ENCODE measurements at places on chromosomes 6 and 20. TPM values are rescaled to one million over a fixed set of nuclear protein-coding genes. Genes with fewer than 3 reads are reported as not detected.
A peak's percentile ranks its signal among the peaks of the same experiment; 100 is the strongest.

GRCh38 chr20:5722927-5723326, 27.3 kb upstream of the SHLD1 start:
- no peaks in the 10 kb centered on the region for H3K36me3 ChIP-seq
- no peak overlapping the region for H3K4me3 ChIP-seq
- no peak for DNase-seq
- H3K27ac ChIP-seq: no peak overlapping the region
- H3K27me3 ChIP-seq: peaks cover 18% of the 10 kb centered on the region
- H3K4me1 ChIP-seq: peaks cover 11% of the 10 kb centered on the region

GRCh38 chr20:14622796-14623195, 285.4 kb upstream of the FLRT3 start:
- no peak overlapping the region for H3K4me3 ChIP-seq
- no peak for DNase-seq
- H3K27ac ChIP-seq: no peak overlapping the region
- H3K36me3 ChIP-seq: no peaks in the 10 kb centered on the region

DNA sequence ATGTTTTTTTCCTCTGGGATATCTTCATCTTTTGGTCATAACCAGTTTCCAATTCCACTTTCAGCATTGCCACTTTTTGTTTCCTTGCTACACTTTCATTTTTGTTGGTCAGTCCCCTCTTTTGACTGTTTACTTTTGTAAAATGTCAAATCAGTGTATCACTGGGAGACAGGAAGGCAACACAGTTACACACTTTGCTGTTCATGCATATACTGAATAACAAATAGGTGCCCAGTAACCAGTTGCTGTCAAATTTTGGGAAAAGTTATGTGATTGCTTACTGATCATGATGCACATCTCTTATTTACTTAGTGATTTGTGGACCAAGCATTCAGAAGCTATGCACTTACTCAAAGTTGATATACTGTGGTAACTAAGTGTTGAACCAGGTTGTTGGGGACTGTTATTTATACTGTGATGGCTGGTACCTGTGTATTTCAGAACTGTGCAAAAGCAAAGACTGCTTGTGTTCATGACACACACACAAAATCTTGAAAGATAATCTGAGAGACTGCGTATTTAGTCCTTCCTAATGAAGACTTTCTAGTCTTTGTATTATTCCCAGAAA, 41.0 kb downstream of the ZNF292 start:
- H3K27me3 ChIP-seq: no peaks in the 10 kb centered on the region
- H3K4me1 ChIP-seq: peaks cover 8% of the 10 kb centered on the region
- DNase-seq: no peak
- H3K4me3 ChIP-seq: no peak overlapping the region

DNA sequence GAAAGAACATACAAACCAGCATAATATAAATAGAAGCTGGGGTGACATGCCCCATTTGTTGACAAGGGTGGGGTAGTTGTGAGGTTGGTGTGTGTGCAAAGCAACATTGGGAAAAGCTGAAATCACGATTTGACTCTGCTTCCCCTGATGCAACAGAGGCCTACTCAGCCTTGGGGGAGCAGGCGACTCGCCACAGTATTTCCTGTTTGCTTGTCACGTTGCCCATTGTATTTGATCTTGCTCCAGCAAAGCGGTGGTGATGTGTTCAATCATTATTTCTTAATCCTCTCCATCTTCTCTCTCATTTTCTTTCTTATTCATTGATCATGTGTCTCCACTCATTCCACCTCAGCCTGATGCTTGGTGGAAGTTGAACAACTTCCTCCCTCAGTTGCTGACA, 165.8 kb upstream of the CITED2 start:
- H3K36me3 ChIP-seq: no peaks in the 10 kb centered on the region
- H3K4me1 ChIP-seq: peaks cover 49% of the 10 kb centered on the region
- DNase-seq: no peak
- no peak overlapping the region for H3K27ac ChIP-seq
- no peak overlapping the region for H3K4me3 ChIP-seq
- H3K27me3 ChIP-seq: no peaks in the 10 kb centered on the region

- no peaks in the 10 kb centered on the region for H3K36me3 ChIP-seq
- no peak overlapping the region for H3K27ac ChIP-seq
- H3K4me3 ChIP-seq: no peak overlapping the region
Observed at GRCh38 chr6:165486183-165487137, 176.6 kb downstream of the PDE10A start.

DNA sequence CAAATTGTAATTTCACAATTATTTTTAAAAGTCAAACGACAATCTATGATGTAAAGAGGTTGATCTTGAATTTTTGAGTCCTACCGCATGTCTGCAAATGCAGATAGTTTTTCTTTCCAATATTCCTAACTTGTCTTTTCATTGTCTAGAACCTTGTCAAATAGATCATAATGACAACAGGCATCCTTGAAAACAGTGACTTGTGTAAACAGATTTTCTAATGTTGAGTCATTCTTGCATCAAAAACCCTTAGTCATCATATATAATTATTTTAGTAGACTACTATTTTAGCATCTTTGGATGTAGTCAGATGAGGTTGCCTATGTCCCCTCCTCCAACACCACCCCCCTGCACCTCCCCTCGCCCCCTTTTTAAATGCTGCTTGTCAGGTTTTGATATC, 43.8 kb downstream of the BMP6 start:
- no peak overlapping the region for H3K4me3 ChIP-seq
- H3K36me3 ChIP-seq: no peaks in the 10 kb centered on the region

DNA sequence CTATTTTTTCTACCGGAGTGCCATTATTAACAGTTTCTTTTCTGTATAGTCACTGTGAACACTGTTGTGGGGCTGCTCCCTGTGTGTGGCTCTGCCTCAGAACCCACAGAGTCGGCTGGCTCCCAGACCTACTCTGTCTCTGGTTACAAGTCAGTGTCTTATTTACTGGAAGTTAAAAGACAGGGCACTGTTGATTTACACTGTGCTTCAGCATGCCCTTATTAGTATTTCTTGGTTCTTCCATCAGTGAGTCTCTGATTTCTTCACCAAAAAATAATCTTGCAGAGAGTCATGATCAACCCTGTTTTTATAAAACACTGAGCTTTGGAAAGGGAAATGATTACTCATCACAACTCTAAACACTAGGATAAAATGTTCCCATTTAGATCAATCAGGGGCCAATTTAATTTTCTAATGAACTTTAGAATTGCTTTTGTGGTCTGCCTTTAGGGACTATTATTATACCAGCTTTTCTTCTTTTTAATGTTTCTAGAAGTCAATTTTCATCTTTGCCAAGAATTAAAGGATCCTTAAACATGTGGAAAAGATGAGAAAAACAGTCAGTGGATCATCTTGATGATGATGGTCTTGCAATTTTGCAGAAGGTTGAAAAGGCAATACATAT, 92.6 kb downstream of the UTRN start:
- H3K4me1 ChIP-seq: peaks cover 44% of the 10 kb centered on the region
- no peaks in the 10 kb centered on the region for H3K27me3 ChIP-seq
- peaks cover 6% of the 10 kb centered on the region for H3K36me3 ChIP-seq
- no peak for DNase-seq

GRCh38 chr20:23050076-23050838, 785 bp upstream of the THBD start:
- peaks cover 39% of the 10 kb centered on the region for H3K4me1 ChIP-seq
- H3K27me3 ChIP-seq: no peaks in the 10 kb centered on the region
- H3K27ac ChIP-seq: peak overlapping the region; percentile 92
- peaks cover 2% of the 10 kb centered on the region for H3K36me3 ChIP-seq
- no peak for DNase-seq

- H3K27ac ChIP-seq: no peak overlapping the region
- H3K4me1 ChIP-seq: no peaks in the 10 kb centered on the region
- H3K27me3 ChIP-seq: no peaks in the 10 kb centered on the region
- no peak for DNase-seq
Observed at GRCh38 chr6:40276141-40276540, 311.0 kb downstream of the LRFN2 start.

DNA sequence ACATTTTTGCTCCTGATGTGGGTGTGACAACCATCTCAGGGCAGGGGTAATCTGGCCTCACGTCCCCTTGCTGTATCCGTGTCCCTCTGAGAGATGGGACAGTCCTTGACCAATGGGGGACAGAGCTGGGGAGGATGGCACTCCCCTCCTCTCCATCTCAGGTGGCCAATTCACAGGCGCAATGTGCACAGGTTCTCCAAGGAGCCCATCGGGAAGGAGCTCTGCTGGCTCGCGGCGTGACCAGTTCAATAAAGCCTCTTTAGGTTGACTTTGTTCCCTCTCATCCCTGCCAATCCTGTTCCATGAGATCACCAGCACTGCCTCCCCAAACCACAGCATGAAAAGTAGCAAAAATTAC, 196.3 kb upstream of the SLC24A3 start:
- no peaks in the 10 kb centered on the region for H3K4me1 ChIP-seq
- H3K36me3 ChIP-seq: no peaks in the 10 kb centered on the region
- DNase-seq: peak; percentile 56
- no peak overlapping the region for H3K4me3 ChIP-seq

DNA sequence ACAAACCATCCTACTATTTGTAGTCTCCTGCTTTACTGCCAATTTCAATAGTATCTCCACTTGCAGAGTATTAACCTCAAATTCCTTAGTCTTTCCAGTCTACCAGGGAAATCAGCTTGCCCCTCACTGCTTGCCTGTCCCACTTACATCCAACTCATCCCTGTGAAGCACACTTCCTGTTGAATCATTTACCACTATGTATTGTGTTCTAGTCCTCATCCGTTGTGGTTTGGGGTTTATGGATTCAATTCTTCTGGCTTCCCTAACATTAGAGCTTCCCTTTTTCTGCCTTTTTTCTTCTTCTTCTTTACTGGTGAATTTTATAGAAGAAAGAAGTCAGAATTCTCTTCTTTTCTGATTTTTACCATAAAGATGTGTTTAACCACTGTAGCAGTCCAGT, 5.1 kb upstream of the TXLNB start:
- H3K27me3 ChIP-seq: peaks cover under 1% of the 10 kb centered on the region
- H3K36me3 ChIP-seq: peaks cover 2% of the 10 kb centered on the region
- DNase-seq: no peak
- H3K4me3 ChIP-seq: no peak overlapping the region

DNA sequence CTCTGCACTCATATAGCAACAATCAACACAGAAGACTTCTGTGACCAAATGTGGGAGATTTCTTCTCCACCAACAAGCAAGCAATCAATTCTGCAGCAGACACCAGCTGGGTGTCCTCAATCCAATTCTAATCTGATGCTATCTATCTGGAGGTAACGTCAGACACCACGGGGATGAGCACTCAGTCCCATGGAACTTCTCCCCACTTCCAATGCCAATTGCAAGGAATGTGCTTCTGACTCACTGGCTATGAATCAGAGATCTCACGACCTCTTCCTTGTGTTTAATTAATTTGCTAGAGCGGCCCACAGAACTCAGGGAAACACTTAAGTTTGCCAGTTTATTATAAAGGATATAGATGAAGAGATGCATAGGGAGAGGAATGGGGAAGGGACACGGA, 103.5 kb upstream of the SIRPG start:
- no peaks in the 10 kb centered on the region for H3K36me3 ChIP-seq
- no peak overlapping the region for H3K27ac ChIP-seq
- H3K4me3 ChIP-seq: no peak overlapping the region
- H3K27me3 ChIP-seq: peaks cover 23% of the 10 kb centered on the region
- DNase-seq: no peak

GRCh38 chr20:5973971-5974370, 23.5 kb downstream of the MCM8 start:
- H3K27me3 ChIP-seq: no peaks in the 10 kb centered on the region
- peak overlapping the region; percentile 41 for H3K27ac ChIP-seq
- DNase-seq: no peak
- peaks cover 4% of the 10 kb centered on the region for H3K4me1 ChIP-seq

GRCh38 chr6:19399406-19399805, 437.8 kb upstream of the ID4 start:
- H3K27me3 ChIP-seq: no peaks in the 10 kb centered on the region
- H3K27ac ChIP-seq: peak overlapping the region; percentile 70
- H3K4me3 ChIP-seq: no peak overlapping the region
- no peak for DNase-seq
- H3K4me1 ChIP-seq: peaks cover 7% of the 10 kb centered on the region

GRCh38 chr20:32528171-32528891, 56.8 kb downstream of the NOL4L start:
- H3K4me3 ChIP-seq: no peak overlapping the region
- H3K27ac ChIP-seq: peak overlapping the region; percentile 75
- H3K36me3 ChIP-seq: peaks cover 5% of the 10 kb centered on the region

- H3K36me3 ChIP-seq: no peaks in the 10 kb centered on the region
- H3K4me3 ChIP-seq: no peak overlapping the region
- H3K27ac ChIP-seq: no peak overlapping the region
Observed at GRCh38 chr6:114304304-114304887, 38.4 kb downstream of the HS3ST5 start.

DNA sequence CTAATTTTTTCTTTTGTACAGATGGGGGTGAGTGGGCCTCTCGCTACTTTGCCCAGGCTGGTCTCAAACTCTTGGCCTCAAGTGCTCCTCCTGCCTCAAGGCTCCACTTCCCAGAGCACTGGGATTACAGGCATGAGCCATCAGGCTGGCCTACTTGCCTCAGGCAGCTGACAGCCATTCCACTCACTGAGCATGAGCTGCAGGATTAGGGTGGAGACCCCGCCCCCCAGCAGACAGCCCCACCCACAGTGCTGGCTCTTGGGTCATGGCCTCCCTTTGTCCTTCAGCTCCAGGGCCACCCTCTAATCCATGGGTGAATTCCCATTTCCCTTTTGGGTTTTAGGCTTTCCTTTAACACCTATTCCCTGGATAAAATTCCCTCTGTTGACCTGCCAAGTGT, 82.1 kb downstream of the BFSP1 start:
- H3K36me3 ChIP-seq: no peaks in the 10 kb centered on the region
- no peak for DNase-seq
- peaks cover 38% of the 10 kb centered on the region for H3K27me3 ChIP-seq
- no peak overlapping the region for H3K27ac ChIP-seq

DNA sequence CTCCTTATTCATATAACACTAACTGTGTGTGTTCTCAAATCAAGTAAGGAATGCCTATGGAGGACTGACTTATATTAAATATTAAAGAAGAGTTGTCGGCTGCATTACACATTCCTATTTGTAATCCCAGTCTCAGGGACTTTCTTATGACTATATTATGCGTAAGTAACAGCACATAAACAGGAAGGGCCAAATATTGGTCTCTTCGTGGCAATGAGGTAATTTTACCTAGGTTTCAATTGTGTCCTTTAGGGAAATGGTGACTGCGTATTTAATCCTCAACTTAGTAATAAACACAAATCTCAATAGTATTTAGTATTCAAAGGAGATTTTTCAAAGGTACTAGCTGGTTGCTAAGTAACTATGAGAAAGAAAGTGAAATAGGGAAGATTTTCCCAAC, 22.8 kb upstream of the EPM2A start:
- no peaks in the 10 kb centered on the region for H3K27me3 ChIP-seq
- peaks cover 14% of the 10 kb centered on the region for H3K4me1 ChIP-seq
- H3K36me3 ChIP-seq: no peaks in the 10 kb centered on the region
- no peak for DNase-seq
- H3K27ac ChIP-seq: no peak overlapping the region

The ECT2L gene
- 0.13 TPM for total RNA-seq

The TRIM38 gene
- 8.0 TPM for total RNA-seq

The BTNL2 gene
- total RNA-seq: not detected

The LZTS3 gene
- total RNA-seq: 6.6 TPM

The KHDC1L gene
- not detected for total RNA-seq

The ANGPT4 gene
- total RNA-seq: not detected

The LEMD2 gene
- total RNA-seq: 70.4 TPM

The TLDC2 gene
- 0.26 TPM for total RNA-seq

Measured in osteocyte (in vitro differentiated cells).